Nephron progenitor cell (in vitro differentiated cells): ENCODE measurements at places on chromosomes 11 and 22.

- H3K27me3 ChIP-seq: no peaks in the 10 kb centered on the region
- no peak for DNase-seq
- no peak overlapping the region for H3K4me3 ChIP-seq
- H3K36me3 ChIP-seq: no peaks in the 10 kb centered on the region
- H3K27ac ChIP-seq: no peak overlapping the region
Measured at GRCh38 chr11:86787656-86788055, 12.7 kb upstream of the PRSS23 start.

DNA sequence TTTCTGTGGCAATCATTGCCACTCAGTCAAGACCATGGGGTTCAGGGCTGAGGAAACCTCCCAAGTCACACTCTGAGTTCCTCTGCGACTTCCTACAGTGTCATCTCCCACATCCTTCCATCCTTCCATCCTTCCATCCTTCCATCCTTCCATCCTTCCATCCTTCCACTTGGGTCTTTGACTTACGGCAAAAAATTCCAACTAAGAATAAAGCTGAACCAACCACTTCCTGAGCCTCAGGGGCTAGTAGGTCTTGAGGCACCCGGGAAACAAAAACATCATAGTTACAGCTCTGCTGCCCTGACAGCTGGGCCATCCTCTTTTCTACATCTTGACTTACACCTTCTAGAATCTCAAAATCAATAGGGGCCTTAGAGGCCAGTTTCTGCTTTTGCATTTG lies 32.1 kb downstream of the EHF start:
- no peaks in the 10 kb centered on the region for H3K27me3 ChIP-seq
- H3K4me1 ChIP-seq: peaks cover 38% of the 10 kb centered on the region
- H3K27ac ChIP-seq: peak overlapping the region; percentile 65
- no peak for DNase-seq

DNA sequence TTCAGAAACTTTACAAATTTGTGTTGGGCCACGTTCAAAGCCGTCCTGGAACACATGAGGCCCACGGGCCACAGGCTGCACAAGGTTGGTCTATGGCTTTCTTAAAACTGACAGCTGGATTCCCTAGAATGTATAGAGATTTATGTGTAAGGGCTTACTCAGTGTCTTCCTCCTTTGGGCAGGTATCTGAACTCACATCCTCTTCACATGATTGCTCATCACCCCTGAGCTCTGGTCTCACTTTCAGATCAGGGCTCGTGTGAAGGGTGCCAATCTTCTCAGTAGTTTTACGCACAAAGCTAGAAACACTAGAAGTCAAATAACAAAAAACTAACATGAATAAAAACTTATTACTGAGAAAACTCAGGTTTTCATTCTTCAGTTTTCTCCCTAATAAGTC lies 27.1 kb downstream of the HPS5 start:
- no peak overlapping the region for H3K27ac ChIP-seq
- H3K36me3 ChIP-seq: peaks cover 71% of the 10 kb centered on the region
- DNase-seq: no peak
- H3K27me3 ChIP-seq: no peaks in the 10 kb centered on the region

GRCh38 chr11:111878385-111878848 lies 548 bp downstream of the FDXACB1 start:
- H3K4me1 ChIP-seq: peaks cover 17% of the 10 kb centered on the region
- no peak for DNase-seq
- H3K27ac ChIP-seq: peak overlapping the region; percentile 100

DNA sequence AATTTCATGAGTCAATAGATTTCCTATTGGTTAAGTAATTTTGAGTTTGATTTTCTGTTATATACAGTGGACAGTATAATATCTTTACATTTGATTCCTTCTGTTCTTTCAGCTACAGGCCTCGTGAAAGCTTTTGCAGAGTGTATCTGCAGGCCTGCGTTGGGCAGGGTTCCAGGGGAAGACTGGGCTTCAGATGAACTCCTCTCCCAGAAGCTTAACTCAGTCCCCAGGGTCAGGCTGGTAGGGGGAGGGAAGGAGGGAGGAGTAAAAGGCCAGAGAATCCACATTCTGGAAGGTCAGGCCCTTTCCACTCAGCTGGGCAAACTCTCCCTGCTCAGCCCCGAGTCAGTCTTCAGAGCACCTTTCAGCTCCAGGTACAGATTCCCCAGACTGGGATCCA lies 100.4 kb upstream of the NECTIN1 start:
- no peaks in the 10 kb centered on the region for H3K36me3 ChIP-seq
- no peak overlapping the region for H3K4me3 ChIP-seq
- H3K27me3 ChIP-seq: peaks cover 11% of the 10 kb centered on the region
- H3K27ac ChIP-seq: no peak overlapping the region

DNA sequence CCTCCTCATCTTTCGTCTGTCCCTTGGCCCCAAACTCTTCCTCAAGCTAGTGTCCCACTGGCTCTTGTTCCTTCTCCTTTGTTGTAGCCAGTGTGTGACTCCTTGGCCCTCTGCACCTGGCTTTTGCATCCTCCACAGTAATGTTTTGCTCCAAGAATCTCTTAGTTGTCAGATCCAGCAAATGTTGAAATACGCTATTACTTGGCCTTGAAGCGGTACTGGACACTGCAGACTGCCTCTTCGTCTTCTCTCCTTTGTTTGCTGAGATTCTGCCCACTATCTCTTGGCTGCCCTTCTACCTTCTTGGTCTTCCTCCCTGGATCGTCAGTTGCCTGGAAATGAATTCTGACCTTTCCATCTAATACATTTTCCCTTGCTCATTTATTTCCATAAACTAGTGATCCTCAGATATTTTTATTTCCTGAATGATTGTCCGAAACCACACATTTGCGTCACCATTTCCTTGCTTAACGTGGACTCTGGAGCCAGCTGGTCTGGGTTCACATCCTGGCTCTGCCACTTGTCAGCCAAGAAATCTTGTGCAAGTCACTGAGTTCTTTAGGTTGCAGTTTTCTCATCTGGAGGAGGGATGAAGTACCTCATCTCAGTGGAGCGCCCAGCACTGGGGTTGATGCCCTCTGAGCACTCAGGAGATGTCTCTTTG lies 113.6 kb downstream of the LDLRAD3 start:
- no peak overlapping the region for H3K4me3 ChIP-seq
- no peaks in the 10 kb centered on the region for H3K27me3 ChIP-seq
- peak overlapping the region; percentile 56 for H3K27ac ChIP-seq
- peaks cover 70% of the 10 kb centered on the region for H3K36me3 ChIP-seq
